ENCODE measurements at places on chromosomes 5 and 9.

GRCh38 chr9:85040821-85041465 is 371.4 kb downstream of the NTRK2 start:
- no peak for DNase-seq

DNA sequence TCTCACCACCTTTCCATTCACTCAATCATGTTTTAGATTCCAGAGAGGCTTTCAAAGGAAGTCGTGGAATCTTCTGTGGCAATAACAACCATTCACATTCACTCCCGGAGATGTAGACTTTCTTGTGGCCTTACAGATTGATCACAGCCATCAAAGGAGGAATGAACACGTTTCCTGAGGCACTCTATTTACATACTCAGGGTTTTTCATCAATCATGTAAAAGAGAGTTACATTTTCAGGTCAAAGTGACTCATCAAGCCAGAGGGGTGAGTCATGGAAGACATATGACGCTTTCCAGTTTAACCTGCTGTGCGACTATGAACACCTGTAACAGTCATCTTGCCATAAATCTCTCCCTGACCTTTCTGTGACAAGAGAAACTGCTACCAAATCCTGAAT is 39.3 kb upstream of the RAD23B start:
- no peak for DNase-seq

DNA sequence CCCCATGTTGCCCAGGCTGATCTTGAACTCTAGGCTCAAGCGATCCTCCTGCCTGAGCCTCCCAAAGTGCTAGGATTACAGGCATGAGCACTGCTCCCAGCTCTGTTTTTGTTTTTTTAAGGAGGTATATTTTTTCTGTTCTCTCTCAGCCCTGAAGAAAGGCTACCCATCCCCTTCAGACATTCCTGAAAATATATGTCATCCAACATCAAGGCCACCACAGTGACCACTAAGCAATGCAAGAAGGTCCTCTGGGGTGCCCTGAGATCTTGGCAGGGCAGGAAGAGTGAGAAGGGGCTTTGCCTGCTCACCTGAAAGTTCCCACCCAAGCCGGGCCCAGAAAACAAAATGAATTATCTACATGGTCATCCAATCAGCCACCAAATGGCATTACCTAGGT is 47.8 kb upstream of the IL17B start:
- DNase-seq, result no peak

GRCh38 chr9:93483497-93483896 is 30.1 kb upstream of the FAM120AOS start:
- DNase-seq, result no peak

- no peak for DNase-seq
These were observed 34.2 kb downstream of the MTAP start for GRCh38 chr9:21836437-21837161.

DNA sequence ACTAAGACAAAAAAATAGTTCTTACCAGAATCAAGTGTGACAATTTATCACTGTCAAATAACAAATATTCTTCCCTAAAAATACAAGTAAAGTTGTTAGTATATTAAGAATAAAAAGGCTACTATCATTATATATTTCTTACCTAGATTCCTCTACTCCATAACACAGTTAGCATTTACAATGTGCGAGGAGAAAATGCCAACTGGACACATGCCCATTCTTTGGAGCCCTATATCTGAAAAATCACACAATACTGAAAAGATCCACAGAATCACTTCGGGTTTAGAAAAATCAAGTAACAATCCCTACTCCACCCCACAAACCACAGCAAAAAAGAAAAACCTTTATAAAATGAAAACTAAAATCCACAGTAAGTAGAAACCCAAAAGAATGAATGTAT is 70.9 kb downstream of the PKD2L2 start:
- no peak for DNase-seq

DNA sequence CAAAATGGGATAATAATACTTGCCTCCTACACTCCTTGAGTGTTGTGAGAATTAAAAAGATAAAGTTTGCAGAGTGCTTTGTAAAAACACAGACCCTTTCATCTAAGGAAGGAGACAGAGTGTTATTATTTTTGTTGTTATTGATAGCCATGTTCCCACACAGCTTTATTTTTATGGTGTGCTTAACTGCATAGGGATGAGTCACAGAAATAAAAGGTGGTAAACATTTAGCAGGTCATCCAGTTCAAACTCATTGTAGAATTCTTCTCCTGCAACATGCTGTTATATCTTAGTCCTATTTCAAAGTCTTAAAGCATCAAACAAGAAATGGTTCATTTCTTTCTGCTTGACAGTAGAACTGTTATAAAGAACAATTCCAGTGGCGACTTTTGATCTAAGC is 367.5 kb upstream of the ACTBL2 start:
- no peak for DNase-seq

DNA sequence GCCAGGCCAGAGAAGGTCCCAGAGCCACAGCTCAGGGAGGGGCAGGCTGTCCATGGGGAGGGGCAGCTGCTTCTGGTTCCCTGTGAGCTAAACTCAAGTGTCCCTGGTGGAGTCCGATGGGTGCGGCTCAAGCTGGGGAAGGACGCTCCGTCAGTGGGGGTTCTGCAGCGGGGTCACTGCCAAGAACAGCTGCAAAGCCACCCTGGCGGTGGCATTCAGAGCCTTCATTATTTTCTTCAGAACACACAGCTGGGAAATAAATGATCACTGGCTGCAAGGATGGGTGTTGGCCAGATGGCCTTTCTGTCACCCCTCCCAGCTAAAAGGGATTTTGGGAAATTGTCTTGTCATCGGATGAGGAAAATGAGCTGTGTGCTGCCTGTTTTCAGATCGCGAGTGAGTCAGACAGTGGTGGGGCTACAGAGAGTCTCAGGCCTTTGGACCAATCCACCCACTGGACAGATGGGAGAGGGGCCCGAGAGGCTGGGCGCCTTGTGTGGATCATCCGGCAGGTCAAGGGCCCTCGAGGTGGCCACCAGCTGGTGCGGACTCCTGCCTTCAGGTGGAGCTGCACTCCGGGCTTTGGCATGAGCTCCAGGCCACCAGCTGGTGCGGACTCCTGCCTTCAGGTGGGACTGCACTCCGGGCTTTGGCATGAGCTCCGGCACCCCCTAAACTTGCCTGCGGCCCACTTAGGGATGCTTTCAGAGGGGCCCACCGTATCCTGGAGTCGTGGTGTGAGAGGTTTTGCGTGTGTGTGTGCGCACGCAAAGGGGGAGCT is 17.9 kb upstream of the GFPT2 start:
- no peak for DNase-seq

GRCh38 chr5:133124891-133125290 is 73.1 kb downstream of the HSPA4 start:
- DNase-seq, result no peak

DNA sequence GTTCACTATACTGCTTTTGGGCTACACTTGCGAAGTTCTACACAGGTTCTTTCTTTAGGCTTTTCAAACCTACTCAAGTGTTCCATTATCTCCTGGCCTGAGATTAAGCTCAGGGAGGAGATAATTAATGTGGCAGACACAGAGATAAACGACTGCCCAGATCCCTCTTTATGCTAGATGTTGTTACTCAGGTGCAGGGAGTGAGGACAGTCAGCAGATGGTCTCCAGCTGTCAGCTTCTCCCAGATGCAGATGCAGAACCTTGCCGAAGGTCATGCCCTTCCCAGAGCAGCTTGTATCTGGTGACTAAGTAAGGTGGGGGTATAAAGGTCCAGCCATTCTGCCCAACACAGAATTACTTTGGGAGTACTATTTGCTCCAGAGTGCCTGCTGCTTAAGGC is 166.2 kb downstream of the ZNF462 start:
- no peak for DNase-seq

DNA sequence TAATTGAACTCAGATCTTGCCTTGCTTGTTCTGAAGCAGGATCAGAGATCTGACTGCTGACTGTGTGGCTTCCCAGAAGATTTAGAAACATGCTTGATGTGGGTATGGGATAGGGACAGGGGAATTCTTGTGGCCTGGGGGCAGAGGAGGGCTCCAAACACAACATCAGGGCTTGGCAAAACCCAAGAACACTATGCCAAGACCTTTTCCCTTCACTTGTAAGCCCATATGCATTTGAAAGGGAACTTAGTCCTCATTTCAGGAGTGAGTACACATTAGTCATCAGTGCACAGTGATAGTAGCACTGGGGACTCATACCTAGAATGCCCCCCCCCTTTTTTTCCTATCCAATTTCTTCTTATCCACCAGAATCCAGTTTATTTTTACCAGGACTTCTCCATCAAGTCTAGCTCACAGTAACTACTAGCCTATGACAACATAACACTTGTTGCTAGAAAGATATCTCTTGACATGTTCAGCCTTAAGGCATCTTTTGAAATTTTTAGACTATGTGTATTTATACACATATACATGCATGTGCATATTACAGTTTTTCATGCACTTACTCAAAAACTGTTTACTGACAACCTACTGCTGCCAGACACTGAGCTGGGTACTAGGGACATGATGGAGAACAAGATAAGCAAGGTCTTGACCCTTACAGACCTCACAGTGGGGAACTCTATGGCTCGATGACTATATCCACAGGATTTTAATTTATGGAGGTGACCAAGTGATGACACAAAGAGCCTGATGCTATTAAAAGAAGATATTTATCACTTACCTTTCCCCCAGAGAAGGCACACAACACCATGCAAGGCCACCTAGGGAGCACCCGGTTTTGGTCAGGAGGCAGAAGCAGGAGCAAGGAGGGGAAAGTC is 158.3 kb upstream of the MAP3K1 start:
- no peak for DNase-seq
